ENCODE measurements at places on chromosomes 11 and 22. TPM values are rescaled to one million over a fixed set of nuclear protein-coding genes. Genes with fewer than 3 reads are reported as not detected.

The OR51G2 gene
- not detected for total RNA-seq

The DDI1 gene
- not detected for total RNA-seq

The PRG3 gene
- total RNA-seq: not detected

The PRDX5 gene
- 330 TPM for total RNA-seq

The SCO2 gene
- 3.0 TPM for total RNA-seq

The CLCF1 gene
- total RNA-seq: 1.8 TPM

The MS4A15 gene
- total RNA-seq: not detected

The CDC42BPG gene
- total RNA-seq: under 0.01 TPM
